ENCODE measurements at places on chromosomes 6 and 20. TPM values are rescaled to one million over a fixed set of nuclear protein-coding genes. Genes with fewer than 3 reads are reported as not detected.

LHFPL5 gene
- not detected for total RNA-seq

DNA sequence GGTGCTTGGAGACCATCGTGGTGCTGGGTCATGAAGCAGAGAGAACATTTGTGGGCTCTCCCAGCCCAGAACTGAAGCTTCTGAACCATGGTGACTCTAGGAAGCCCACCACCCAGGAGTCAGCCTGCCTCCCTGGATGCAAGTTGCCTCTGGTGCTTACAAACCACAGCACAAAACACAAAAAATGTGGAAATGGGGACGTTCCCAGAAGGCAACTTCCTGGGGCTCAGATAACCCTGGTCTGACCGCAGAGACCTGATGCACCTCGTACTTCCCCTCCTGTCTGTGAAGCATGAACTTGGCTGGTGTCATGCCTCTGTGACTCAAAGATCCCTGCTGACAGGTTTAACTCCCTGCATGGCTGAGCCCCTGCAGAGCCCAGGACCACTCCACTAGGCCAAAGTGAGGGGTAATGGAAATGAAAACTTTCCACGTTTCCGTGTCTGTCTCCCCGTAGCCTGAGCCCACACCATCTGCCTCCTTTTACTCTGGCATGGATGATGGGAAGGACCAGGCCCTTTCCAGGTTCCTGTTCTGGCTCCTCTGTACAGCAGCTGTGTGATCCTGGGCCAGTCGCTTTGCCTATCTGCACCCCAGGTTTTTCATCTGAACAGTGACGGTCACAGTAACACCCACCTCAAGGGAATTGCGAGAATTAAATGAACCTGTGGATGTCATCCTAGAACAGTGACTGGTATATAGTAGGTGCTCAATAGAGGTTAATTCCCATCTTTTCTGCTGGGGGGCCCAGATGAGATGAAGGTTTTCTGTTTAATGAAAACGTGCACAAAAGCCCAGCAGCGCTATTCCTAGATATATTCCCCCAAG, 57.7 kb downstream of the PPP1R16B start:
- no peak for DNase-seq

GRCh38 chr20:16236589-16237241, 336.5 kb downstream of the KIF16B start:
- no peak for DNase-seq

MATN4 gene
- not detected for total RNA-seq

RNF39 gene
- total RNA-seq: not detected

DNA sequence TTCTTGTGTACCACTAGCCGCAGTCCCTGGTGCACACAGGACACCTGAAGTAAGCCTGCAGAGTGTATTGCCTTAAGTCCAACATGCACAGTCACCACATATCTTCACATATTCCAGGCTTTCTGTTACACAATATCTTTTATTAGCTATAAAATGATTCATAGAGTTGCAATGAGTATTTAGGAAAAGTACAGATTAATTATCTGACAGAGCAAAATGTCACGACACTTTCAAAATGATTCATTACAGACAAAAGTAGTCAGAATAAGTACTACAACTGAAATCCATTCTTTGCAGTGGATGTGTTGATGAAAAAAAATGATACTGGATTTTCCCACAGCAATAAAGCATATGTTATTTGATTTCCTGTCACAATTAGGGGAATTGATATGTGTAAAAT, 199.5 kb upstream of the ASCC3 start:
- no peak for DNase-seq

MPIG6B gene
- total RNA-seq: 0.39 TPM

DNA sequence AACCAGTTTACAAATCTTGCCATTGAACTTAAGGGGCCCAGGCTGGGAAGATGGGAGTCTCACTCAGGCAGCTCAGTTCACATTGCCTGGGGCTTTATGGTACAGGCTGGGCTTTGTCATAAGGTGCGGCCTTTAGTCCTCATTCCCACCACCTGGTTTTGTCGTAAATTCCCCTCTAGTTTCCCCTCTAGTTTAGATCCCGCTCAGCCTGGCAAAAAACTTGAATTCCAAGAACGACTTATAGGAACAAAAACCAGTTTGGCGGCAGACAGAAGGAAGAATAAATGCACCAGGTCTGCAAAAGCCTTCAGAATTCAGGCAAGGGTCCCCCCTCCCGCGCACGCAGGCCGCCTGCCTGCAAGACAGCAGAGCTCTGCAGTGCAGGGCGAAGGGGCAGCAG, 4.1 kb downstream of the BMP7 start:
- no peak for DNase-seq

GRCh38 chr20:2112910-2113309, 11.3 kb downstream of the STK35 start:
- DNase-seq: no peak

DNA sequence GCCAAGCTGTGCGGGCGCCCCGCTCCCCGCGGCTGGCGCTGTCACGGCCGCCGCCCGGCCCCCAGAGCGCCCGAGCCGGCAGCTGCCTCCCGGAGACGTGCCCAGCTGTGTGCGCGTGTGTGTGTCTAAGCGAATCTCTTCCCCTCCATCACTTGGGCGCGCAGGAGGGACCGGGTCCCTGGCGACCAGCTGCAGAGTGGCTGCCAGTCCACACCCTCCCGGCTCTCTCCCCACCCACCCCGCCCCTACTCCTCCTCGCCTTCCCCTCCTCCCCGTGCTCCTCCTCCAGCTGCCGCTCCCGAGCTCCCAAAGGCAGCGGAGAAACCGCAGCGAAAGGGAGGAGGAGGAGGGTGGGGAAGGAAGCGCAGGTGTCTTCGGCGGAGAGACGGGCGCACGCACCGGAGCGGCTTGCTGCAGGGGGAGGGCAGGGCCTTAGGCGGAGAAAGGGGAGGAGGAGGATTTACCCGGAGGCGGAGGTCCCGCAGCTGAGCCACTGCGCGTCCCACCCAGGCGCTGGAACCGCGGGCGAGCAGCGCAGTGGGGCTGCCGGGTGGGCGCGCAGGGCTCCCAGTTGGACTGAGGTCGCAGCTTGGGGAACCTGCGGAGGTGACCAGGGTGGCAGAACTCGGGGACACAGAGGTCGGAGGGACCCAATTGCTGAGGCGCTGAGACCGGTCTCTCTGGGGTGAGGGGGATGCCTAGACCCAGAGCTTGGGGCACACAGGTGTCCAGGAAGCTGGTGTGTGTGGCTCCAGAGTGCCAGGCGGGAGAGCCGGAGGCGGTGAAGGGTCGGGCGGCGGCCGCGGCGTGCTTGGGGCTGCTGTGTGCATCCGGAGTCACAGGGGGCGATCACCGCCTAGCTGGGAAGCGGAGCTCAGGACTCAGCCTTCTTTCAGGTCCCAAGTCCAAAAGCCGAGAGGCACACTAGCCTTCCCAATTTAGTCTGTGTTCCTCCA, at the start of gene HS3ST5:
TSS of gene HS3ST5 (minus strand) at position 198 of the 956 bp plus-strand sequence. CDS start 280,178 bp downstream, outside the sequence.
- DNase-seq: peak; percentile 20

DNA sequence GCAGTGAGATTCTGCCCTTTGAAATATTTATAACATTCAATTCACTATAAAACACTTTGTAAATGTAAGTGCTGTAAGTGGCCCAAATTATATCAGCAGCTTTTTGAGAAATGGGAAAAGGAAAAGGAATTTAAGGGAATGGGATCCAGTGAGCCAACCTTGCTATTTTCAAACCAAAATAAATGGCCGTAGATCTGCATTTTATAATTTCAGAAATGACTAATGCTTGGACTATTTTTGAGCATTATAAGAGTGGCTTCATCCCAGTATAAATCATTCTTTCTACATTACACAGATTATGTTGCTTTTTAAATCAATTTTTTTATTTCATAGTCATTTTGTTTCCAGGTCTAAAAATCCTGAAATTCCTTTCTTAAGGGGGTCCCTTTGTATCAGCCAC, 49.2 kb downstream of the ANKRD6 start:
- no peak for DNase-seq

CD24 gene
- 0.47 TPM for total RNA-seq

DNA sequence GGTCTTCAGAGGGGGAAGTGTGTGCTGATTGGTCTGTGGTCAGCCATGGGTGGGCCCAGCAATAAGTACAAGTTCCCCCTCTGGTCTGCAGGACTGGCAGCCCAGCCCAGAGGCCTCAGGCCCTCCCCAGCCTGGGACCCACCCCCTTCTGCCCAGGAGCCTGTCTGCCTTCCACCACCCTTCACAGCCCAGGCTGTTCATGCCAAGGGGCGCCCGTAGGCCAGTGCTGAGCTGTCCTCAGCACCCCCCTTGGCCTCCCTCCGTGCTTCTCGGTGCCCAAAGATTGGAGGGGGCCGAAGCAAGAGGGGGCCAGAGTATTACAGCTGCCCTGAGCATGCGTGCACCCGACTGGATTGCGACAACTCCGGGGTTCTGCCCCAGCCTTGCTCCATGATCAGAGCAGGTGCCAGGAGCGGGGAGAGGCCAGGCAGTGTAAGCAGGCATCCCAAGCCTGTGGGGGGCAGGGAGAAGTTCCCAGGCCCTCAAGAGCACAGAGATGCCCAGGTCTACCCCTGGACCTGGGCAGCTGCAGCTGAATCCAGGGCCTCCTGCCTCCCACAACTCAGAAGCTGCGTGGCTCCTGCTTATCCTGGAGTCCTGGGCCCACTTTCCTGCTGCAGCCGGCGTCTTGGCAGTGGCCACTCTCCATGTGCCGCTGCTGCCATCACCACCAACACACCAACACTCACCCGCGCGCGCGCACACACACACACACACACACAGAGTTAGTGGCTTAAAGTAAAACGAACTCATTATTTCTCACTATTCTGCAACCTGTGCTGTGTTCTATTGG, 33.3 kb downstream of the CST9L start:
- no peak for DNase-seq

MDFI gene
- 9.2 TPM for total RNA-seq

ABRACL gene
- total RNA-seq: 11.6 TPM

- no peak for DNase-seq
These were observed 149.4 kb upstream of the BMP2 start for GRCh38 chr20:6618051-6618450.

- no peak for DNase-seq
These were observed 34.2 kb downstream of the FKBP1C start for GRCh38 chr6:63245420-63245819.

DNA sequence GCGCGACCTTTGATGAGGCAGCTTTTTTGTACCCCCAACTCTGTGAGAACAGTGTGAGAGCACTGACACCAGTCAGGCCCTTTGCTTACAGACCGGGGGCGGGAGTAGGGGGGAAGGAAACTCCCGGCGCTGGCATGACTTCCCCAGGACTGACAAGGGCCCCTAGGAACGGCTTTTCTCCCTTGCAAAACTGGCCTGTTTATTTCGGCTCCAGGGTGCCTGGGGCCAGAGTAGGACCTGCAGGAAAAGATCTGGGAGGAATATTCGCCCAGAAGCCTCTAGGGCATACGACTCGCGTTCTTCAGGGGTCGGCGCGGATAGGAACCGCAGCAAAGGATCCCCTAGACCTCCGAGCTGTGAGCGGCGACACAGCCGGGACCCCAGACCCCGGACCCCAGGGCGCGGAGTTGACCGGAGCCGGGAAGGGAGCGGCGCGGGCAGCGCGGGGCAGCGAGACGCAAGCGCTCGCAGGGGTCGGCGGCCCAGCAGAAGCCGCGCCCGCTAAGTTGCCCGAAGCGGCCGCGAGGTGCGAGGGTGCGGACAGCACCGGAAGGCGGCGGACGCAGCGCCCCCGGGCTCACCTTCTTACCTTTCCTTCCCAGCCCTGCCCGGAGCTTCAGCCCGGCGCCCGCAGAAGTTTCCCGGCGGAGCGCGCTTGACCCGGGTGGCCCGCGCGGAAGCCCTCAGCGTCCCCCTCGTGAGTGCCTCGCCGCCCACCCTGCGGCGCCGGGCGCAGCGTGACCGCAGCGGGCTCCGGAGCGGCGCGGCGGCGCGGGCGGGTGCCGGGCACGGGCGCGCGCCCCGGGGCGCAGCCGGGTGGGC, at the start of gene POPDC3:
TSS of gene POPDC3 (minus strand) at position 771 of the 822 bp plus-strand sequence. CDS start 18,105 bp downstream, outside the sequence.
- peak; percentile 20 for DNase-seq

DNA sequence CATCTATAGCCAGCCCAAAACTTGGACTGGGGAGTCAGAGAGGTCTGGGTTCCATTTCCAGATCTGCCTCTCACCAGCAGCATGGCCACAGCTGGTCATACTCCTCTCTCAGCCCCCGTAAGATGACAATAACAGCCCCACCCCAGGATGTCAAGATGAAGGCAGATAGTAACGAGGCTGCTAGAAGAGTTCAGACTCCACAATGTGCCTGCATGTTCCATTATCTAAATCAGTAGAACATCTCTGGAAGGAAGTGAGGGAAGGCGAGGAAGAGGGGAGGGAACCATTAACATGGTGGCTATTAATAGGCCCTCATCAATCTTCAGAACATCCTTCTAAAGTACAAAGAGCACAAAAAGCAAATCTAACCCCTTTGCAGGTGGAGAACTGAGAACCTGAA, 98.0 kb upstream of the KCNG1 start:
- no peak for DNase-seq

TBX18 gene
- 19.4 TPM for total RNA-seq

DNA sequence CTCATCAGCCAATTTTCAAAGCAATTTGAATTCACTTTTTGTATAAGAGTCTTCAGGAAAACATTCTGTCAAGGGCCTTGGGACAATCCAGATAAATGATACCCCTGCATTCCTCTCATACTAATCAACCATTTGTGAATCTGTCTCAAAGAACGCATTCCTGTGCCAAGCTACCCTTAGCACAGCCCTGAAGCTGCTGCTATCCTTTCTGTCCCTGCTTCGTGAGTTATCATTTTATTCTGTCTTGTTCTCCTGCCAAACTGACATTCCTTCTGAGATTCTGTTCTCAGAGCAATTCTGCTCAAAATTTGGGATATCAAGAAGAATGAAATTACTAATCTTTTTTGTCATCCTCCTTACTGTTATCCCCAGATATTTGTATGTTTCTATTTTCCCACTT, 213.9 kb upstream of the STXBP5 start:
- no peak for DNase-seq

GRCh38 chr6:112560651-112561050, 213.5 kb downstream of the RFPL4B start:
- no peak for DNase-seq

GRCh38 chr6:114747995-114748625, 405.3 kb upstream of the HS3ST5 start:
- DNase-seq: peak; percentile 48

All from left cardiac atrium (tissue), 4 donors.